Stimulated activated CD4-positive, alpha-beta T cell treated with anti-CD3 and anti-CD28 coated beads, Interleukin-4, amount 100 ng/mL, for 48 hours (primary cell): ENCODE measurements at places on chromosomes 3 and 15.

GRCh38 chr3:137768361-137769321, 4.5 kb downstream of the SOX14 start:
- no peak for DNase-seq

DNA sequence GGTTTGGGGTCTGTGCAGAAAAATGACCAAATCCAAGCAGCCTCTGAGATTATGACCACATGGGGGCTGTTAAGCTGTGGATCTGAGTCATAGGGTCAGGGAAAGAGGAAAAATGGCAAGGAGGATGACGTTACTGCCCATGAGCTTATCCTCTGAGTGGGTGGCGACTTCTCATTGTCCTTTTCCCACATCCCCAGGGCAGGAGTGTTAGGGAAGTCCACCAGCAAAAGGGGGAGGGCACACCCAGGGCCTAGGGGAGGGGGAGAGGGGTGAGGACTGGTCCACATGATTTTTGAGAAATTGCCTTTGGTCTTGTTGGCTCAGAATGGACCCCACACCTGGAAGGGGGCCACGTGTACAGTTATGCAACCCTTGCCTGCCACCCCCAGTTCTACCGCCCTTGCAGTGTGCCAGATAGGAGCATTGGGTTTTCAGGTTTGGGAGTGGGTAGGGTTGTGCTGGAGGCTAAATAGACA, 2.6 kb downstream of the CD276 start:
- no peak for DNase-seq

DNA sequence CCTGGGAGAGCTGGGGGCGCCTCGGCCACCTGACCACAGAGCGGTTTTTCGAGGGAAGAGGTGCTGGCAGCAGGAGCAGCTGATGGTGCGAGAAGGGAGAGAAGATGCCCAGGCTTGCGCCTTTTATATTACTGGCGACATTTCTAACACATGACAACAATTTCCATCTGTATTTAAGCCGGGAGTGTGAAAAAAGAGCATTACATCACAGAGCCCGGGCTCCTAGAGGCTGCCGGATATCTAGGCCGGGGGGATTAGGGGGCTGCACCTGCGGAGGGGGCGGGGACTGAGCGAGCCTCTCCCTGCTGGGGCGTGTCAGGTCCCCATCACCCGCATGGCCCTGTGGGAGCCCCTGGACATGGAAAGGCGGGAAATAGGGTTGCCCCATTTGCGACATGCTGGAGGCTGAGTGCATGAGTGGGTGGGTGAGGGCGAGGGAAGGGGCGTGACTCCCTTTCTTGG, 440.7 kb downstream of the MAGI1 start:
- DNase-seq: no peak

GRCh38 chr3:22606938-22607337, 596.2 kb upstream of the UBE2E2 start:
- no peak for DNase-seq

DNA sequence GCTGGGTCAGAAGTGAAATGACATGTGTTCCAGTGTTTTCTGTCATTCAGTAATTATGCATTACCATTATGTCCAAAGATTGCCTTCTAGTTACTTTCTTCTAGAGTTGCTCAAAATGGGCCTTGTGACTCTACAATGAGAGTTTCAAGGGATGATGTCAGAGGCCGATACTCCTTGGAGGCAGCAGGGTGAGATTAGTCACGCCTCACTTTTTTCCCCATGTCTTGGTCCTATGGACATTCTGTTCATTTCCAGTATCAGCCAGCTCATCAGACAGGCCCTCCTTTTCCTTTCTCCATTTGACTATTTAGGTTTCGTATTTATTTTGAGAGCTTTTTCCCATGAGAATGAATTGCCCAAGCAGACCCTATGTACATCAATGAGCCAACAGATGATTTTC, 17.5 kb downstream of the VGLL3 start:
- DNase-seq: no peak

GRCh38 chr15:38362355-38362754, 91.6 kb upstream of the FAM98B start:
- no peak for DNase-seq

DNA sequence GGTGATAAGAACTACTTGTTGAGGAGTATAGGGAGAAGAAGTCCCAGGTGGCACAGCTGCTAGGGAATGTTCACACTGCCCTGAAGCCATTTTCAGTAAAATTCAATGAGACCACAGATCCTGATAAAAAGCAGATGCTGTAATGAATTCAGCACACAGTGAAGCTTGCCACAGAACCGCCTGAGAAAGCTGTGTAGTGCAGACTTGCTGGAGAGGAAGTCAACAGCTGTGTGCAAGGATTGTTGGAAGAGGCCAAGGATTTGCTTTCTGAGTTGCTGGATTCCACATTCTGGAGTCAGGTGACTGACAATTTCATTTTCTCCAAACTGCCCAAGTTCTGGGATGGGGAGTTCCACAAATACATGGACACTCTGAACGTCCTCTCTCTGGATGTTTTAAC, 70.9 kb downstream of the ANP32A start:
- no peak for DNase-seq

DNA sequence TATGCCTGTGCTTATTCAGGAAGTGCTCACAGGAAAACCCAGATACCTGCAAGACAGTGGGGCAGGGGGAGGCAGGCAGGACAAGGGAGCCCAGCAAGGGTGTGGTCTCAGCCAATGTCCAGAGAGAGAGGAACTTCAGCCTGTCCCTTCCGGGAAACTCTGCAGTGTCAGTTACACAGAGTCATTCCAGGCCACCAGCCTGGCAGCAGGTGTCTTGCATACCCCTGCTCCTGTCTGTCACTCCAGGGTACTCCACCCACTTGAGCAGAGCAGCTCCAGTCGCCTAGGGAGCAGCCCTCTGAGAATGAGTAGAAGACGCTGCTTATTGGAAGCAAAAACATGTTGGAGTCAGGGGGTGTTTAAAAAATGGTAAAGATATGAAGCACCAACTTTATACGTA, 431.2 kb upstream of the RGMA start:
- DNase-seq: no peak

DNA sequence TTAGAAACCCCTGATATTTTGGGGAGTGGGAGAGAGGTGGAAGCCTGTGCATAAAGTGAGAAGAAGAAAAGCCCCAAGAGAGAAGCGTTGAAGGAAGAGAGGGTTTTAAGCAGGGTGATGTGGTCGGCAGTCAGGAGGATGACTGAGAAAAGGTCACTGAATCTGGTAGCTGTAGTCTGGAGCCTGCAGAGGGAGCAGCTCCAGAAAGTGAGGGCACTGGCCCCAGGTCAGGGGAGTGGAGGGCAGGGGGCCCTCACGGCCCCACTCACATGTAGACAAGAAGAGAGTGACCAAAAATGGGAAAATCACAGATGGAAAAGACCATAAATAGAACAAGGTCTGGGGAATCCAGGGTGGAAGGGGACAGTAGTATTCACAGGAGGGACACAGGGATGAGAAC, 105.5 kb downstream of the RYK start:
- no peak for DNase-seq

DNA sequence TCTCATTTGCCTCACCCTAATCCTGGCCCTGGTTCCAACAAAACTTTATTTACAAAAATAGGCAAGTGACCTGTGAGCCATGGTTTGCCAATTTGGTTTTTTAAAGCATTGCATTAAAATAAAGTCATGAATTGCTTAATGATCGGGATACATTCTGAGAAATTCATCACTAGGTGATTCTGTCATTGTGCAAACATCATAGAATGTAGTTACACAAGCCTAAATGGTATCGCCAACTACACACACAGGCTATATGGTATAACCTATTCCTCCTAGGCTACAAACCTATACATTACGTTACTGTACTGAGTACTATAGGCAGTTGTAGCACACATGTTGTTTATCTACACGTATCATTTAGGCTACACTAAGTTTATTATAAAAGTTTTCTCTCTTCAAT, 45.9 kb upstream of the SSR3 start:
- no peak for DNase-seq

DNA sequence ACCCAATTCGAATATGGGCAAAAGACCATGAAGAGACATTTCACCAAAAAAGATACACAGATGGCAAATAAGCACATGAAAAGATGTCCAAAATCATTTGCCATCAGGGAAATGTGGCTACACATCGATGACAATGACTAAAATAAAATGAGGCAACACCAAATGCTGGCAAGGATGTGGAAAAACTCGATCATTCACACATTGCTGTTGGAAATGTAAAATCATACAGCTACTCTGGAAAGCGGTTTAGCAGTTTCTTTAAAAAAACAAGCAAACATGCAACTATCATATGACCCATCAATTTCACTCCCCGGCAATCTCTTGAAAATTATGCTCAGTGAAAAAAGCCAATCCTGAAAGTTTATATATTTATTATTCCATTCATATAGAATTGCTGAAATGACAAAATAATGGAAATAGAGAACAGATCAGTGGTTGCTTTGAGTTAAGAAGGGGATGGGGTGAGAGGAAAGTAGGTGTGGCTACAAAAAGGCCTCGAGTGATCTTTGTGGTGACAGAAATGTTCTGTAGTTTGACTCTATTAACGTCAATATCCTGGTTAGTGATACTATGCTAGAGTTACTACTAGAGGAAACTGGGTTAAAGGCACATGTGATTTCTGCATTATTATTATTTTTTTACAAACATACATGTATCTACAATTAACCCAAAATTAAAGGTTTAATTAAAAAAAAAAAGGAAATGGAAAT, 45.0 kb downstream of the DLG1 start:
- DNase-seq: no peak

DNA sequence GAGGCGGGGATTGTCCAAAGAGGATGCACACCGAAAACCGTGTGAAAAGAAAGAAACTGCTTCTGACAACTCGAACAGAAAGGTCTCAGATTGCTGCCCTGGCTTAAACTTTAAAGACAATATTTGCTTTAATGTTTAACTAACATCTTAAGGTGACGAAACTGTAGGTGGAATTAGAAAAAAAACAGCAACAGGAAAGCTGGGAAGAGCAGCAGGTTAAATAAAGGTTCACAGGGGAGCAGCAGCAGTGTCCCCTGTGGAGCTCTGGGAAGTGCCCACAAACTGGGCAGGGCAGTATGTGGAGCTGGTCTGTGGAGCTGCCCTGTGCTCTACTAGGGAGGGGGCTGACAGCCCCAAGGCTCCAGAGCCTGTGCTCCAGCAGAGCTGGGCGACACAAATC, 25.4 kb downstream of the RUVBL1 start:
- DNase-seq: no peak

- no peak for DNase-seq
Measured at GRCh38 chr15:73295630-73296286, 73.0 kb downstream of the HCN4 start.

DNA sequence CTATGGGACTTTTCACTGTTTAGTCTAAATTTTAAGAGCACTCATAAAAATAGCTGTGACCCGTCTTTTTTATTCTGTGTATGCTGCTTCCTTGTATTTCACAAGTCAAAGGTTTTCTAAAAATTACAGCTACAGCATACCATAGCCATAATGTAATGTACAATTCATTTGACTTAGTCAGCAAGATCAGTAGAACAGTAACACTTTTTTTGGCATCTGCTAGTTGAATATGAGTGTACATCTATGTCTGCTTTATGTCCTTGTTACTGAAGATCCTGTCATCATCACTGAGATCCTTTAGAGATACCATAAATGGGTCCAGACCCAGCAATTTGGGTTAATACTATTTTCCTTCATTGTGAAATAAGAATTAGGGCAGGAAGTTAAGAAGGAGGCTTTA, 42.2 kb downstream of the CMSS1 start:
- no peak for DNase-seq

GRCh38 chr3:156373095-156373494, 181.8 kb downstream of the SSR3 start:
- no peak for DNase-seq

DNA sequence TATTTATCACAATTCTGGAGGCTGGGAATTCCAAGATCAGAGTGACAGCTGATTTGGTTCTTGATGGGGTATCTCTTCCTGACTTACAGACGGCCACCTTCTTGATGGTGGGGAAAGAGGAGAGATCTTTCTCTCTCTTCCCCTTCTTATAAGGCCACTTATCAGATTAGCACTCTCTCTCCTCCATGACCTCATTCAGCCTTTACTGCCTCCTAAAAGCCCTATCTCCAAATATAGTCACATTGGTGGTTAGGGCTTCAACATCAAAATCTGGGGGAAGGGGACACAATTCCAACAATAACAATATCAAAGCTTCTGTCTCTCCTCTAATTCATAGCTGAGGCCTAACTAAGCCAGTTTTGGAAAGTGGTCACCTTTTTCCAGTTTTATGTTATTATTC, 91.7 kb upstream of the MBNL1 start:
- DNase-seq: no peak

DNA sequence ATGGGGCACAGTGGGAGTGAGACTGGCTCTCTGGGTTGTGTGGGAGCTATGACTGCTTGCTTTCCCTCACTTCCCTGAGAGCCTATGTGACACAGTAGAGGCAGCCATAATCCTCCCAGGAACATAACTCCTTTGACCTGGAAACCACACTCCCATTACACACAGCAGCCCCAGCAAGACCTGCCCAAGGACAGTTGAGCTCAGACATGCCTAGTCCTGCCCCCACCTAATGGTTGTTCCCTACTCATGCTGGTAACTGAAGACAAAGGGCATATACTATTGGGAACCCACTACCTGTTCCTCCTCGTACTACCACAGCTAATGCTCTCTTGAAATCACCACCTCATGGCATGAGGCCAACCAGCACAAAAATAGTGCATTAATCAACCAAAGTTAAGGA, 550.4 kb upstream of the ARPP21 start:
- no peak for DNase-seq

- DNase-seq: no peak
Measured at GRCh38 chr15:91535856-91536500, 317.5 kb upstream of the SLCO3A1 start.

DNA sequence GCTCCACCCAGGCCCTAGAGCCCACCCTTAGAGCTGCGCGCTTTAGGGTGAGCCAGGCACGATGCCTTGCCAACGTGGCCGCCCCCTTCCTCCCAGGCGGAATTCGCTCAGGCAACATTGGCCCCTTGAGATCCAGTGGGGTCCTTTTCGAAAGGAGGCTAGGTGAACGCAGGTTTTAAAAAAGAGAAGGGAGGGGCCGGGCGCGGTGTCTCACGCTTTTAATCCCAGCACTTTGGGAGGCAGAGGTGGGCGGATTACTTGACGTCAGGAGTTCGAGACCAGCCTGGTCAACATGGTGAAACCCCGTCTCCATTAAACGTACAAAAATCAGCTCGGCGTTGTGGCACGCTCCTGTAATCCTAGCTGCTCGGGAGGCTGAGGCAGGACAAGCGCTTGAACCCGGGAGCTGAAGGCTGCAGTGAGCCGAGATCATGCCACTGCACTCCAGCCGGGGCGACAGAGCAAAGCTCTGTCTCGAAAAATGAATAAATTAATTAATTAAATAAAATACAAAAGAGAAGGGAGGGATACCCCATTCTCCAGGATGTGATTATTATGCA, 984 bp upstream of the RPP25 start:
- no peak for DNase-seq

DNA sequence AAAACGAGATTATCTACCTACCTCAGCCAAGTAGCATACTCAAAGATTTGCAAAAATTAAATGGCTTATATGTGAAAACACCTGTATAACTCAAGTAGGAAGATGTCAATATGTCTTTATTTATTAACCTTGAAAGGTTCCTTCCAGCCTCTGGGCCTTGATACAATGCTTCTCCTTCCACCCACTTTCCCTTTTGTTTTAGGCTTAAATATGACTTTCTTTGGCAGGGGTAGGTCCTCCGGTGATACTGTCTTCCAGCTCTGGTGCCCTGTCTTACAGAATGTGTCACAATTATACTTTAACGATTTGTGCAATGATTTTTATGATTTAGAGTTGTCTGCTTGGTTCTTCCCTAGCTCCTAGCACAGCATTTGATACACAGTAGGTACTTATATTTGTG, 4.1 kb downstream of the LINS1 start:
- no peak for DNase-seq
